ENCODE measurements at places on chromosomes 4 and X. TPM values are rescaled to one million over a fixed set of nuclear protein-coding genes. Genes with fewer than 3 reads are reported as not detected.

SLITRK2 gene
- total RNA-seq, result not detected

ESX1 gene
- not detected for total RNA-seq

SHROOM4 gene
- not detected for total RNA-seq

CXorf66 gene
- not detected for total RNA-seq

C1GALT1C1 gene
- 33.7 TPM for total RNA-seq

HSFX3 gene
- not detected for total RNA-seq

Measured in A549 treated with CORT108297 at 1 μM for 4 hours (cell line).